Astrocyte of the hippocampus (primary cell): ENCODE measurements at places on chromosomes 2 and 18.

- no peak for DNase-seq
These were observed 108.9 kb upstream of the ACAA2 start for GRCh38 chr18:49922228-49922627.

DNA sequence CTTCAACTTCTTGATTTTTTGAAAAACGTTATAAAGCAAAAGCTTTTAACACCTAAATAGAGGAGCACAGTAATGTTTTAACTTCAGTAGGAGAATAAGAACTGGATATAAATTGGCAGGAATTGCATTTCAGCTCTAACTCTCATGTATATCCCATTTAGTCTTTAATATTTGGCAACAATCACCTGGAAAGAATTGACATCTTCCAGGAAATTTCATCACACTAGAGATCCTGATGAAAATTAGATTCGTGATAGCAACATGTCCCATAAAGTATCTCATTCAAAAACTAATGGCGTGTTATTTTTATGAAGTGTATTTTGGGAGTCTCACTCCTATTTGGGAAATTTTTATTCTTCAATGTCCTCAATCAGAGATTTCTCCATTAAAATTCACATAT, 131.1 kb upstream of the DNAJC10 start:
- DNase-seq = no peak

GRCh38 chr2:113894156-113894743, 4.4 kb downstream of the ACTR3 start:
- peak; percentile 84 for DNase-seq

- no peak for DNase-seq
These were observed 35.1 kb downstream of the ARHGAP25 start for GRCh38 chr2:68769586-68770270.
